ENCODE measurements at places on chromosomes 12 and 14.

DNA sequence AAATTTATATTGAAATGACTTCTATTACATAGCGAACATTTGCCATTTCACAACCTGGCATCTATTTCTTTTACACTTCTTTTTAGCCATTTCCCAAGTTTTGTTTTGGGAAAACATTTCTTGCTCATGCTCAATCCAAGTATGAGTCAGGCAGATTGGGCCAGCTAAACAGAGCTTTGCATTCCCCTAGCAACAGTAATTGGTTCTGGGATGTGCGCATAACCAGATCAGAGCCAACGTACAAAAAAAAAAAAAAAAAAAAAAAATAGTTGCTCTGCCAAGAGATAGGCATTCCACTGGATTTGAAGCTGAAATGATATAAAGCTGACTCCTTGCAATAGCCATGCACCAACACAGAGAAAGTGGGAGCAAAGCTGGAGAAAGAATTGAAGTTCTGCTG lies 37.5 kb downstream of the PLCZ1 start:
- no peak for DNase-seq

- DNase-seq, result no peak
Measured at GRCh38 chr12:958588-959123, 9.2 kb upstream of the RAD52 start.

- no peak for DNase-seq
Measured at GRCh38 chr14:67941456-67942018, 122.0 kb downstream of the RAD51B start.

GRCh38 chr12:121668750-121669520 lies 519 bp downstream of the MORN3 start:
- no peak for DNase-seq

DNA sequence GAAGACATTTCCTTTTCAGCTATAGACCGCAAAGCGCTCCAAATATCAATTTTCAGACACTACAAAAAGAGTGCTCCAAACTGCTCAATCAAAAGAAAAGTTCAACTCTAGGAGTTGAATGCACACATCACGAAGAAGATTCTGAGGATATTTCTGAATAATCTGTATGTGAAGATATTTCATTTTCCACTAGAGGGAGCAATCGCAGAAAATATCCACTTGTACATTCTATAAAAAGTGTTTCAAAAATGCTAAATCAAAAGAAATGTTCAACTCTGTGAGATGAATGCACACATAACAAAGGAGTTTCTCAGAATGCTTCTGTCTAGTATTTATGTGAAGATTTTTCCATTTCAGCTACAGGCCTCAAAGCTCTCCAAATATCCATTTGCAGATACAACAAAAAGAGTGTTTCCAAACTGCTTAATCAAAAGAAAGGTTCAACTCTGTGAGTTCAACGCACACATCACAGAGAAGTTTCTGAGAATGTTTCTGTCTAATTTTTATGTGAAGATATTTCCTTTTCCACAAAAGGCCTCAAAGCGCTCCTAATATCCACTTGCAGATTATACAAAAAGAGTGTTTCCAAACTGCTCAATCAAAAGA lies 643.8 kb upstream of the ALG10B start:
- DNase-seq, result no peak

- no peak for DNase-seq
Measured at GRCh38 chr14:102318781-102319276, 717 bp upstream of the ZNF839 start.

GRCh38 chr14:21215130-21215878 lies 53.9 kb downstream of the HNRNPC start:
- DNase-seq, result no peak

DNA sequence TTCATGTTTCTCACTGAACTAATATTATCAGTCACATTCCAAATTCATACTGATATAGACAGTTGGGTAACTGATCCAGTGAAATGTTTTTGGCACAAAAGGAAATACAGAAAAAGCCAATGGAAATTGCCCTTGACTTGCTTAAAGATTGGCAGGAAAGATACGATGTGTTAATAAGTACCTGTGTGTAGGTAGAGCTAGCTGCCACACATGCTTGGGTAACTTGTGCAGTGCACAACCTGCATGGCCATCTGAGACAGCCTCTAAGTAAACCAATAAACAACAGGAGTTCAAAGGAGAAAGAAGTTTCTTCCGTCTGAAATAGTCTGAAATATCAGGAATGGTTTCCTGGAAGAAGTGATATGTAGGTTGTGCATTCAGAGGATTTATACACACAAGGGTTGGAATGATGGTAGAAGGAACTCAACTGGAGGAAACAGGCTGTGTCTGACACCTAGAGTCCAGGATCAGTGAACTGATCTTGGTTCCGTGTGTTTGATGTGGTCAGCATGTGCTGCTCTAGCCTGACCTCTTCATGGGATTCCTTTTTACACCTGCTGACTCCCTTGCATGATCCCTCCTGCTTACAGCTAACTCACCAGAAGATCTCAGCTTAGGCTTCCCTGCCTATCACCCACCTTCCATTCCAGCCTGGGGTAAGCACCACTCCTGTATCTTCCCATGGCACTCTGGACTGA lies 81.4 kb upstream of the KRR1 start:
- no peak for DNase-seq

DNA sequence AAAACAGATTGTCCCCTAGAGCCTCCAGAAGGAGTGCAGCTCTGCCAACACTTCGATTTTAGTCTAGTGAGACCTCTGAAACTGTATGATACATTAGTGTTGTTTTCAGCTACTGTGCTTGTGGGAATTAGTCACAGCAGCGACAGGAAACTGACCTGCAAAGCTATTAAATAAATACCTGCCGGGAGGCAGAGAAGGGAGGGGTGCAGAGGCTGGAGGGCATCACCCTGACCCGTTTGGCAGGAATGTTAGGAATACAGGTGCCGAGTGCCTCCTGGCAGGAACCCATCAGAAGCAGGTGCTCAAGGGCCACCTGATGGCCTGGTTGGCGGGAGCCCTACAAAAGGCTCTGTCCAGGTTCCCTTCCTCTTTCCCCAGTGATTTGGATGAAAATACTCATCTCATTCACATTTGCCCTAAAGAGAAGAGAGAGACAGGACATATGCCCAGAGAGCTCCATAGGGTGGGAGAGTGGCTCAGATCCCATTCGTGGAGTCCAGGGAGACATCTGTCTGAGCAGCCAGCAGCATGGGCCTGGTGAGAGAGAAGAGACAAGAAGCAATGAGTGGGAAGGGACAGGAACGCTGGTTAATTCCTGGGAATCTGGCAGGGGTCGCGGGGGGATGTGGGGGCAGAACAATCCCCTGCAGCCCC lies 44.6 kb downstream of the C14orf132 start:
- DNase-seq, result no peak

- DNase-seq, result no peak
Measured at GRCh38 chr14:103897075-103897947, 30.9 kb upstream of the TDRD9 start.

DNA sequence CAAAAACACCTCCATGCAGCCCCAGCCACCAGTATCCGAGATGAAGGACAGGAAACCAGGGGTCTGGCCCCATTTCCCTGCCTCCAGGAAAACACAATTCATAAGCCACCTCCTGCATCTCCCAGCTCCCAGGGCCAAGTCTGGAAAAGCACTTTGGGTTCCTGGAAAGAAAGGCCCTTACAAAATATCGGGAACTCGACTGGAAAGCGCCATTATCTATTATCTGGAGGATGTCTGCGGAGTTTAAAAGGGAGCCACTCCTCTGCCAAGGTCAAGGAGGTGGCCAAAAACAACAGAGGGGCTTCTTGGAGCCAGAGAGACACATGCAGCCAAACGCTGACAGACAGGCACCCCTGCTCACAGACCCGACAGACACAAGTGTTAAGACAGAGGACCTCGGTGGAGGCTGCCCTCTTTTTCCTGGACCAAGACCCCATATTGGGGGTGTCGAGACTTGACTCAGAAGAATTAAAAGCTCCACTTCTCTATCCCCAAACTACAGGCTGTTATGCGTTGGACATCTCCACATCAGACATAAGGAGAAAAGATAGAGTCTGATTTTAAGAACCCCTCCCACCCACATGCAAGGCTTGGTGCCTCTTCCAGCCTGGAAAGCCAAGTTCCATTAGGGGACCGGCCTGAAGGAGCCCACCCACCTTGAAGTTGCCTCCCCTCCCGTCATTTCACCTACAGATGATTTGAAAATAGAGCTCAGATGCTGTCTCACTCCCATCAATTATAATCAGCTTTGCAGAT lies 9.6 kb downstream of the ACTN1 start:
- DNase-seq, result no peak

- DNase-seq, result no peak
Measured at GRCh38 chr12:111398530-111398929, 7.2 kb upstream of the SH2B3 start.

DNA sequence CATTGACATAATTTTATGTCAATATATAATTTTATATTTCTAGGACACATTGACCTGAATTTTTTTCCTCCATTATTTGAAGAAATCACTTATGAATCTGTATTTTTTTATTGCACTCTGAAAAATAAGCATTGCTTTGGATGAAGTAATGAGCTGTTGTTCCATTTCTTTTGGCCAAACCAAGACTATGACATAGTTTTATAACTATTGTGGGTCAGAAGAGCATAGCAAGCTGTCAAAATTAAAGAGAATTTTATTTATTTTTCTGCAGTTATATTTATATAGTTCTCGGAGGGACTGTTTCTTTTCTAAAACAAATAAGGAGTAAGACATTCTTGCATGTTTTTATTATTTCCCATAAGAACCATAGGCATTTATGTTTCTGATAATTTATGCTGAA lies 8.5 kb downstream of the C12orf75 start:
- DNase-seq, result no peak

DNA sequence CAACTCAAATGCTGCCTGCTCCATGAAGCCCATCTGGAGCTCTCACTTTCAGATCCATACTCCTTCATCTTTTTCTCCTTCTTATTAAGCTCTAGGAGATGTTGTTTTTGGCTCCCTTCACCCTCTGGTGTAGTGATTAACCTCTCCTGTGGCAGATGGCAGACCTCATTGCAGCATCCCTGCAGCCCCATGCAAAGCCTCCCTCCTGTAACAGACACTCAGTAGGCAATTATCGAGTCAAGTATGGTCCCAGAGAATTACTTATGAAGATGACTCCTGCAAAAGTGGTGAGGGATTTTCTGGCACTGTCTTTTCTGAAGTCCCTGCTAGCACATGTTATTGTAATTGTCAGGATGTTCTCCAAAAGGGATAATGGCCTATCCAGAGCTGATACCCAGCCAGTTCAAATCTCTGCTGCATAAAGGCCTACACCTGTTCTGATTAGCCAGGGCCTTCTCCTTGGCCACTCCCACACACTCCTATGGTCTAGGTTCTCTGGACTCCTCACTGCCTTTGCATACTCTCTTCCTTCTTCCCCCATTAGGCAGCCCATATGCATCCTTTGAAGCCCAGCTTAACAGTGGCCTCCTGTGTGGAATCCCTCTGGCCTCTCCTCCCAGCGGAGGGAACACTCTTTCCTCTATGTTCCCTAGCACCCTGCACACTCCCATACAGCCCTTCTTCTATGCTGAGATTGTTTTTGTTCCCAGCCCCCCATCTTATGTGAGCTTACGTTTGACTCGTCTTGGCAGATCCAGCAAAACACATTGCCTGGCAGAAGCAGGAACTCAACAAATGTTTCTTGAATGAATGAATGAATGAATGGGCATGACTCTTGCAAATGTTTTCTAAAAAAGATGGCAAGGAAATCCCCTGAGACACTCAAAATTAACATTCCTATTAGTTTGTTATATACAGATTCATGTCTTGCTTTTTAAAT lies 43.9 kb upstream of the MDM1 start:
- peak; percentile 96 for DNase-seq
